ENCODE measurements at places on chromosomes 3 and 15.

DNA sequence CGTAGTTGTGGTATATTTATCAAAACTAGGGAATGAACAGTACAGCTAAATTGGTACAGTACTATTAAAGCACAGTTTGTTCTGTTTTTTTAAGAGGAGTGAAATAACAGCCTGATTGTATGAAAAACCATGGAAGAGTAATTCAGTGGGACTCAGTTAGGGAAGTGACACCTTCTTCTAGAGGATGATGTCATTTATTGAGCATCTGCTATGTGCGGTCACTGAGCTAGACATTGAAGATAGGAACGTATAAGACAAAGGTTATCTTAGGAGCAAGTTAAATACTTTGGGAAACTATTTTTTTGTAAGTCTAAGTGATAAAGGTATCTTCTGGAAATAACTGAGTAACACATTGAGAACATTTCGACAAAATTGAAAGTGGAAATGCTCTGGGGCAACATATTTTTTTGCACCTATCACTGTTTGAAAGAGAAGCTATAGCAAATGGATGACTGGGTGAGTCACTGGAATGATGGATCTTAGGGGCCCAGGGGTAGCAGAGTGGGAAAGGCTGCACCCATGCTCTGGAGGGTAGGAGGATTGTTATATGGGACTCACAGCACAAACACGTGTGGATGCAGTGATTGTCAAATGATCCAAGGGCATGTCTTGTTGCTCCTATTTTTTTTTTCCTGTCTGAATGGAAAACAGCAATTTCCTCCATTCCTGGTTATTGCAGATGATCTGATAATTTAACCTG is 43.0 kb downstream of the OXNAD1 start:
- DNase-seq = no peak

DNA sequence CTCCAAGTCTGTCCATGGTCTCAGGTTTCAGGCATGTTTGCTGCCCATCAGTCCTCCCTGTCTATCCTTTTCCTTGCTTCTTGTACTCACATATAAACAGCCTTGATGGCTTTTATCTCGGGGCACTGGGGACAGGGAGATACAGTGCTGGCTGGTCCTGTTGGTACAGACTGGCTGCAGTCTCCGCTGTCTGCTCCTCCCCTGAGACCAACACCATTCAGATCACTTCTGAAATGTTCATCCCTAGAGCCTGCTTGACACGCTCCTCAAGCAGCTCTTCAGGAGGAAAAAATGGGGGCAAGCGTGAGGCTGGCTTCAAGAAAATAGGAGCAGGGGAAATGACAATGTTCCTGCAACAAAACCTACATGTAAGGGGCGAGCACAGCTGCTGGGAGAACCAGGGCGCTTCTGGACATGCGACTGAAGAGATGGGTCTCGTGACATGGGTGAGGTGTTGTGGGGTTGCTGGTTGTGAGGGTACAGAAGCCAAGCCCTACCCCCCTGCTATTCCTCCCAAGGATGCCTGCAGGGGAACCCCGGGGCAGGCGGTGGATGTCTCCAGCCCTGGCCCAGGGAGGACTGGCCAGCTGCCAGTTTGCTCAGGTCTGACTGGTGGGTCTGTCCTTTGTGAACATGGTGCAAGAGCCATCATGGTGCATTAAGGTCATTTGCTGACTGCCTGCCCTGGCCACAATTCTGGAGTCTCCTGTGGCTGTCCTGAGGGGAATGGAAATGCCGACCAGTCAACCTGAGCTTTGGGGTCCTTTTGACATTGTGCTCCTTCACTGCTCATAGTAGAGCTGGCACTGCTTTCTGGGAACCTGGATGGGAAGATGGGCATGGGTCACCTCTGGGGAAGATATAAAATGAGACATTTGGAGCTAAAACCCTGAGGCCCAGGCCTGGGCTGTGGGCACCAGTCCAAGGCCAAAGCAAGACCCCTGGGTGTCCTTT is 40.1 kb downstream of the KY start:
- DNase-seq = no peak

GRCh38 chr3:15769256-15769915 is 28.4 kb downstream of the ANKRD28 start:
- no peak for DNase-seq

DNA sequence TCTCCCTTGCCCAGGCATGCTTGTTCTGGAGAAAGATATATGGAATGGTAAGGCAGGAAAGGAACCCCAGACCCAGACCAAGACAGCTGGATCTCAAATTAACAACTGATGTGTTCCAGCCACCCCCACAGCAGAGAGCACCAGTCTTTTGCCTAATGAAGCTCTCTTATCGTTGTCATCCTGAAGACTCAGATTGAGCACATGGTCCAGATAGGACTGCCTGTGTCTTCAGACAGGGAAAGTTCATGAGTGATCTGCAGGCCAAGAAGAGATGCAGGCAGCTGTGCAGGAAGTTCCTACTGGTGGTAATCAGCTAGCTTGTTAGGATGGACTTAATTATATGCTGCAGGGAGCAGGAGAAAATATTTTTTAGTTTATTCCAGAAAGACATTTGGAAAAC is 53.3 kb downstream of the PPP2R3A start:
- DNase-seq = no peak

- DNase-seq = no peak
Measured at GRCh38 chr3:45773714-45774449, 22.5 kb downstream of the SLC6A20 start.
